ENCODE measurements at places on chromosomes 2 and 18. TPM values are rescaled to one million over a fixed set of nuclear protein-coding genes. Genes with fewer than 3 reads are reported as not detected.

The GNLY gene
- total RNA-seq, result not detected

The RNF144A gene
- total RNA-seq, result 33.8 TPM

The TRIM43 gene
- total RNA-seq, result not detected

The ITM2C gene
- total RNA-seq, result 110 TPM
